ENCODE measurements at places on chromosomes 11 and 22. TPM values are rescaled to one million over a fixed set of nuclear protein-coding genes. Genes with fewer than 3 reads are reported as not detected.
A peak's percentile ranks its signal among the peaks of the same experiment; 100 is the strongest.

- no peak for DNase-seq
These were observed 84.7 kb downstream of the MAML2 start for GRCh38 chr11:96257972-96258934.

- DNase-seq = peak; percentile 80
These were observed 4.8 kb downstream of the SDF2L1 start for GRCh38 chr22:21646608-21647590.

DNA sequence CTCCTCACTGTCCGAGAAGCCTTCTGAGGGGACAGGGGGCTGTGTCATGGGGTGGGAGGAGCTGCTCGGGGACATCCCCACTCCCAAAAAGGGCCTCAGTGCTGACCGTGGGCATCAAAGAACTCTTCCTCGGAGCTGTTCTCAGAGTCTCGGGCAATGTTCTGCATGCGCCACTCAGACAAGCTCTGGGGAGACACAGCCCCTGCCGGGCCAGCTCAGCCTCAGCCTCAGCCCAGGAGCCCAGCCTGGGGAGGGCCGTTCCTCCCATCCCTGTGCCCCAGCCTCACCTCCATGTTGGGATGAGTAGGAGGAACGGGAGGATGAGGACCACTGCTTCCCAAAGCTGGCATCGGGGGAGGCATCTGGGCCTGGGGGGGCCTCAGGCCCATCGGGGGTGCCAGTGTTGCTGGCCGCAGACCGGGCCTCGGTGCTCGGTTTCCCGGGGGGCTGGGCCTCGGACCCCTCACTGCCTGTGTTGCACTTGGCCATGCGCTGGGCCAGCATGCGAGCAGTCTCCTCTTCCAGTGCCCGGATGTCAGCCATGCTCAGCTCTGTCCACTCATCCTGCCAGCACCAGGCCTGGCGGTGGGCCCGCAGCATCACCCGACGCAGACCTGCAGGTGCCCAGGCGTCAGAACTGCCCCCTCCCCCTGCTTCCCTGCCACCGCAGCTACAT lies 5.2 kb downstream of the PITPNM1 start:
- DNase-seq = no peak

- peak; percentile 86 for DNase-seq
These were observed 8.5 kb downstream of the CCDC88B start for GRCh38 chr11:64348383-64349024.

DNA sequence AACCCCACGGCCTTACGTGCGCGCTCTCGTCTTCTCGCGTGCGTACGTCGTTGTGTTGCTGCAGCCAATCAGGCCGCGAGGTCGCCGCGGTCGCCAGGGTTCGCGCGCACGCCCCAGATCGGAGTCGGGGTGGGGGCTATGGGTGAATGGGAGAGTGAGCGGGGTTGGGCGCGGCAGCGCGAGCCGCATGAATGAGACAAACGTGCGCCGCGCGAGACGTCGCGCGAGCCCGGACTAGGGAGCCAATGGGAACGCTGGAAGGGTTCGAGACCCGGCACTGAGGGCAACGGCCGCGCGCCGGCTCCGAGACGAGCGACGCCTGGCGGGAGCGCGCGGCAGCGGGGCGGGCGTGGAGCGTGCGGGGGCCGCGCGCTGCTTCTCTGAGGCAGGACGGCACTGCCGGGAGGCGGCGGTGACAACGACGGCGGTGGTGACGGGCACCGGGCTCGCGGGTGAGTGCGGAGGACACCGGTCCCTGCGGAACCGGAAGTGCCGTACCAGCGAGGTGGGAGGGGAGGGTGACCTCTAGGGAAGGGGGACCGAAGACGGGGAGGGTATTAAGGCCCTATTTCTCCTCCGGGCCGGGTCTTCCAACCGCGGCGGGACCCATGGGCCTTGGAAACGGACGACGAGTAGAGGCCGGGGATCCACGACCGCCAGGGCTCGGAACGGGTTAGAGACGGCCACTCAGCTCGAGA lies at the start of gene ZDHHC5:
TSS of gene ZDHHC5 (plus strand) at position 379 of the 698 bp plus-strand sequence. CDS start 4,977 bp downstream, outside the sequence.
- DNase-seq = peak; percentile 99

- DNase-seq = no peak
These were observed 50.0 kb upstream of the RFPL3 start for GRCh38 chr22:32307617-32308016.

GRCh38 chr11:90321018-90321417 lies 98.2 kb upstream of the CHORDC1 start:
- no peak for DNase-seq

DNA sequence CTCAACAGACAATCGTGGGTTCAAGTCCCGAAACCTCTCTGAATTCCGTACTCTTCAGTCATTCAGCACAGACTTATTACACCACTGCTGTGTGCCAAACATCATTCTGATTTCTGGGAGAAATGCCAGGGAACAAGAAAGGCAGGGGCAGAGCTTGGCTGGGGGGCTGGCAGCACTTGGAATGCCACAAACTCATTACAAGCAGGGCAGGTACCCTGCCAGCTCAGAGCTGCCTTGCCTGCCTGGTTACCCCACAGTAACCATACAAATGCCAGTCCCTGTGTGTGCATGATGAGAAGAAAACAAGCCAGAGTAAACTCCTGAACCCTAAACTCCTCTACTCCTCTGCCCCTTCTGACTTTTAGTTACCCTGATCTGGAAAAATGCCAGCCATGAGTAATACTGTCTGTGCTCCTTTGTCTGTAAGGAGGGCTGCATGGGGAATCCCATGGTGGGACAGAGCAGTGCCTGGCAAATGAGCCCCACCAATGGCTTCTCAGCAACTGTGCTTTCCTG lies 6.9 kb upstream of the RAD9A start:
- DNase-seq = no peak

NXPE4 gene
- total RNA-seq = not detected

- no peak for DNase-seq
These were observed 32.6 kb downstream of the MS4A6A start for GRCh38 chr11:60150279-60150678.

DNA sequence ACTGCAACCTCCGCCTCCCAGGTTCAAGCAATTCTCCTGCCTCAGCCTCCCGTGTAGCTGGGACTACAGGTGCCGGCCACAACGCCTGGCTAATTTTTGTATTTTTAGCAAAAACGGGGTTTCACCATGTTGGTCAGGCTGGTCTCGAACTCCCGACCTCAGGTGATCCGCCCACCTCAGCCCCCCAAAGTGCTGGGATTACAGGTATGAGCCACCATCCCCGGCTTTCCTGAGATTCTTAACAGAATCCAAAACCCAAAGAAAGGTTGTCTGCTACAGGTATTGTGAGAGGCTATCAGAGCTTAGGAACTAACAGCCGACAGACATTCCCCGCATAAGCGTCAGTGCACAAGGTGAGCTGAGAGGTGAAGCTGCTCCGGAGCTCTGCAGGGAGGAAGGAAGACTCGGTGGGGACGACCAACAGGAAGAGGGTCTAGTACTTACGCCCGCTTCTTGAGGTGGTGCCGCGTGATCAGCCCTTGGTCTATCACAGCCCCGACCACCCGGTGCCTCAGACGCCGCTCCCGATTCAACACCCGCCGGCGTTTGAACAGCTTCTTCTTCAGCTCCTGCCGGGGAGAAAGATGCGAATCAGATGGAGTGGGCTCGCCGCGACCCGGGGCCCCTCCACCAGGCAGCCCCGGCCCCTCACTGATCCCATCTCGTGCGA lies 470 bp downstream of the C11orf98 start:
- DNase-seq = peak; percentile 56

ALDH3B1 gene
- 0.82 TPM for total RNA-seq

Measured in cerebellum (tissue), 4 donors.